ENCODE measurements at places on chromosomes 5 and 9.
A peak's percentile ranks its signal among the peaks of the same experiment; 100 is the strongest.

GRCh38 chr5:24264547-24264946, 380.2 kb downstream of the CDH10 start:
- DNase-seq = no peak

DNA sequence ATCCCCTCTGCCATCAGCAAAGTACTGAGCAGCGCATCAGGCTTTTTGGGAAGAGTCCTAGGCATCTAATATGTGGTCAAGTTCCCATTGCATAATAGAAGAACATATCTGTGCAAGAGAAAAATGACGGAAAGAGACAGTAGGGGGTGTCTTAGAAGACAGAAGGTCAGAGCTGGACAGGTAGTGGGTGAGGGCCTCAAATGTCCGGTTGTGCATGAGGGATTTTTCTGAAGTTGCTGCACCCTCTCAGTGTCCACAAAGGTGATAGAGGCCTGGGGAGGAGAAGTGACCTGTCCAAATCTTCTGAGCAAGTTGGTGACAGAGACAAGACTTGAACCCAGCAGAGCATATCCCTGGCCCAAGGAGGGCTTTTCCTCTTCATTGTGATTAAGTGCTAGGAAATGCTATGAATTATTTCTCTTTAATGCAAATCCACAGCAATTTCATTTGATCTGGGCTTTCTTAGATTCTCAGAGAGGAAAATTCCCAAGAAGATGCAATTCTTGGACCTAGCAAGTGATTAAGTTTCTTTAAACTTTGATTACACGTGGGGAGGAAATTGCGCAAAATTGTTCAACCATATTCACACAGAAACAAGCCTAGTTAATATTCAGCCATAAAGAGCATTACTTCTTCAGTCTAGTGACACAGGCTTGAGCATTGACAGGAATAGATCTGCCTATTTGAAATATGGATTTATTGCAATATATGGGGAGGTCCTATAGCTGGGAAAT, at the start of gene OR2S2:
Gene OR2S2, minus strand, starts transcription at position 51 of the 734 bp plus-strand sequence. CDS start 56 bp downstream, outside the sequence.
- DNase-seq = no peak

- no peak for DNase-seq
Observed at GRCh38 chr5:15791274-15791673, 291.3 kb downstream of the FBXL7 start.

GRCh38 chr5:79792463-79792862, 102.8 kb downstream of the CMYA5 start:
- no peak for DNase-seq

DNA sequence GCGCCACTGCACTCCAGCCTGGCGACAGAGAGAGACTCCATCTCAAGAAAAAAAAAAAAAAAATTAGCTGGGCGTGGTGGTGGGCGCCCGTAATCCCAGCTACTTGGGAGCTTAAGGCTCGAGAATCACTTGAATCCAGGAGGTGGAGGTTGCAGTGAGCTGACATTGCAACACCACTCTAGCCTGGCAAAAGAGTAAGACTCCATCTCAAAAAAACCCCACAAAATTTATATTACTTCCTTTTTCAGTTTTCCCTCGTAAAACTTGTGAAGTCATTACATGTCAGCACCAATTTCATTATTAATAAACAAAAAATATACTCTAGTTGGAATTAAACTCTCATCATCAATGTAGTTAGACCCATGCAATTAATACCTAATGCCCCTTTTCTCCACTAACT, 43.9 kb downstream of the SHLD3 start:
- no peak for DNase-seq

- DNase-seq = no peak
Observed at GRCh38 chr9:14480526-14480925, 166.6 kb upstream of the NFIB start.

DNA sequence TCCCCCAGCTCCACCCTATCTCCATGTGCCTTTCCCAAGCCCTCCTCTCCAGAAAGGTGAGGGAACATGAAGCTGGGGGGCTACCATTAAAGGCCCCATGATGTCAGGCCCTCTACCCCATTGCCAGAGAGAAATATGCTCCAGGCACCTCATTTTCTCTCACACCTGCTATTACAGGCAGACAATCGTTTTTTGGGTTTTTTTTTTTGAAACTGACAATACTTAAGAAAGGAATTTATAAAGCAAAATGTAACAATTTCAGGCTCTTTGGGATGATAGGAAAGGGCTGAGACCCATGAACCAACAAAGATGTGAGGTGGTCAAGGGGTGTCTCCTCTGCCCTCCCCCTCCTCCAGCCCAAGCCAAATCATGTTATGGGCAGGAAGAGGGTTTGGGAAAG, 1.5 kb upstream of the GFRA3 start:
- no peak for DNase-seq

- no peak for DNase-seq
Observed at GRCh38 chr5:56159521-56159947, 73.6 kb downstream of the ANKRD55 start.

DNA sequence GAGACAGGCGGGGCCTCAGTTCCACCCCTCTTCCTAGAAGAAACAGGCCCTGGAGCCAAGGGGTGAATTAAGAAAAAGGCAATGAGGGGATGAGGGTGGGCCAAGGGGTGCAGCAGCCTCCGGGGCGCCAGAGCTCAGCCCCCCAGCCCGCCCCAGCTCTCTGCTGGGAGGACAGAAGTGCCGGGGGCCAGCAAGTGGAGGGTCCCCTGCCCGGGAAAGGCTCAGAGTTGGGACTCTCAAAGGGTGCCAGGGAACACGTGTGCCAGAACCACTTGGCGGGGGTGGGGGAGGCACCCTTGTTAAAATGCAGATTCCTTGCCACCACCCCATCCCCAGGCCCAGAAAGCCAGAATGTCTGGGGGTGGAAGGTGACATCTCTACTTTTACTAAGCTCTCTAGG, 67.6 kb upstream of the BARHL1 start:
- DNase-seq = no peak

DNA sequence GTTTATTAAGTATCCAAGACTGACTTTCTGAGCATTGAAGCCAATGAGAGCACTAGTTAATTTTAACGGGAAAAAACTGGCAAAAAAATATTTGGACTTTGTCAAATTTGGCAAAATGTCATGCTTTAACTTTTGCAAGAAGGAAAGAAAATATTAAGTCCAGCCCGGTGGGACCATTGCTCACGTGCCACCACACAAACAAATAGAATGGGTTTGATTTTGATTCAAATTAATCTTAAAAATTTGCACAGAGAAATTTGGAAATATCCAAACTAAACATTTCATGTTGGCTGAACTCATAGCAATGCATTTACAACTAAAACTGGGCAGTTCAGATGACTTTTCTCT, 302.2 kb downstream of the EBF1 start:
- no peak for DNase-seq

GRCh38 chr9:129467004-129467588, 153.8 kb downstream of the C9orf50 start:
- DNase-seq = no peak

- DNase-seq = no peak
Observed at GRCh38 chr9:121160025-121160424, 41.6 kb downstream of the RAB14 start.

GRCh38 chr9:134396825-134397224, 70.6 kb downstream of the RXRA start:
- peak; percentile 51 for DNase-seq

Measured in effector memory CD4-positive, alpha-beta T cell (primary cell).